ENCODE measurements at places on chromosomes 13 and 19. TPM values are rescaled to one million over a fixed set of nuclear protein-coding genes. Genes with fewer than 3 reads are reported as not detected.

DIRAS1 gene
- total RNA-seq = 43.6 TPM

CEACAM7 gene
- total RNA-seq = not detected

DPRX gene
- total RNA-seq = not detected

PRTN3 gene
- total RNA-seq = 1.8 TPM

LGALS14 gene
- 1.4 TPM for total RNA-seq

HCST gene
- 0.92 TPM for total RNA-seq

CXCL17 gene
- not detected for total RNA-seq

PNMA8B gene
- 33.0 TPM for total RNA-seq

FPR1 gene
- 10.6 TPM for total RNA-seq

ATP4A gene
- total RNA-seq = not detected

RFPL4A gene
- not detected for total RNA-seq

PRKACA gene
- total RNA-seq = 60.7 TPM

PROSER1 gene
- 21.2 TPM for total RNA-seq

IGFL3 gene
- not detected for total RNA-seq

LGI4 gene
- 15.0 TPM for total RNA-seq

ZNF569 gene
- total RNA-seq = 34.4 TPM

RABAC1 gene
- total RNA-seq = 116 TPM

ZNF100 gene
- total RNA-seq = 13.6 TPM

ZNF773 gene
- total RNA-seq = 18.7 TPM

All from diencephalon (tissue), 1 donor.